ENCODE measurements at places on chromosomes 11 and 22.

DNA sequence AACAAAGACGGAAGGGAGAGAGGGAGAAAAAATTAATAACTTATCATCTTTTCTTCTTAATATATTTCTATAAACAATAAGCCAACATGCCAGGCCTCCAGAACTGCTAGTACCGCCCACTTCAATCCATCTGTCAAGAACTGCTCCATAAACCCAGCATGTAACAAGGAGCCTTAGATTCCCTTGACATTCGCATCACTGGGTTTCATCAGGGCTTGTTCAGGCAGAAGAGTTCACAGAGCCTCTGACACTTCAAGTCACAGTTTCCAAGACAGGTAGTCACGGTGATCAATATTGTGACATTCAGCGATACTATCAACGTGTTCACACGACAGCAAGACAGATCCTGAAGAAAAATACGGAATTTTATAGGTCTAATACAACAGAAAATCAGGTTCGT is 61.7 kb downstream of the LARGE2 start:
- DNase-seq, result peak; percentile 39

- DNase-seq, result no peak
These were observed 3.5 kb downstream of the CNTF start for GRCh38 chr11:58625826-58626460.

GRCh38 chr22:32723643-32724042 is 77.9 kb upstream of the TIMP3 start:
- no peak for DNase-seq

GRCh38 chr22:42905702-42906183 is 48.7 kb upstream of the ARFGAP3 start:
- DNase-seq, result no peak

DNA sequence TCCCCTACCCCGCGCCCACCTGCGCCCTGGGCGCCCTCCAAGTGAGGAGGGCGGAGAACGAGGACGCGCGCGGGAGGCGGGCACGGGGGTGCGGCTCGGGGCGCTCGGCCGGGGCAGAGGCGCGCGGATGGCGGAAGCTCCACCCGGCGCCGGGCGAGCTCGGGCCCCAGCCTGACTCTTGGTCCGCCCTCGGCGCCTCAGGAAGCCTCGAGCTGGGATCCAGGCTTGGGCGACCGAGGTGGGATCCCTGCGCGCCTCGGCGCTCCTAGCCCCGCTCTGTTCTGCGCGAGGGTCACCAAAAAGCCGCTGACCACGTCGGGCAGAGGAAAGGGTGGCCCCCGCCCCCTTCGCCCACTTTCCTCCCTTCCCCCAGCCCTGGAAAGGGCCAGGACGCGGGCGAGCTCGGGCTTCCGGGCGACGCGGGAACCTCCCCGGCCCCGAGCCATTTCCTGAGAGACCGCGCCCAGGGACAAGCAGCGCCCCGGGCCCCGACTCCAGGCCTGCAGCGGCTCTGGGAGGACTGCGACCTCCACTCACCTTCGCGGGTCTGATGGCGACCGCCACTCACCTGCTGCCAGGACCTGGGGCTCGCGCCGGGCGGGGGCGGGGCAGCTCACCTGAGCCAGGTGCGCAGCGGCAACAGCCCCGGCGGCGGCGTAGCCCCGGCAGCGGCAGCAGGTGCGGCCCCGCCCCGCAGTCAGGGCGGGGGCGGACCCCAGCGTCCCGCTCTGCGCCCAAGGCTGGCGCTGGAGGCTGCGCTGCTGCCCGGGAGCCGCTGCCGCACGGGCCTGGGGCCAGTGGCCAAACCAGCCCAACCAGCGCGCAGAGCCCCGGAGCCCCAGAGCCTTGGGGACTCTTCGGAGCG is 2.2 kb upstream of the SIGIRR start:
- no peak for DNase-seq

GRCh38 chr22:40348025-40348658 is 1.8 kb downstream of the ADSL start:
- peak; percentile 33 for DNase-seq

GRCh38 chr11:65645710-65646109 is 7.8 kb downstream of the SIPA1 start:
- DNase-seq, result no peak

DNA sequence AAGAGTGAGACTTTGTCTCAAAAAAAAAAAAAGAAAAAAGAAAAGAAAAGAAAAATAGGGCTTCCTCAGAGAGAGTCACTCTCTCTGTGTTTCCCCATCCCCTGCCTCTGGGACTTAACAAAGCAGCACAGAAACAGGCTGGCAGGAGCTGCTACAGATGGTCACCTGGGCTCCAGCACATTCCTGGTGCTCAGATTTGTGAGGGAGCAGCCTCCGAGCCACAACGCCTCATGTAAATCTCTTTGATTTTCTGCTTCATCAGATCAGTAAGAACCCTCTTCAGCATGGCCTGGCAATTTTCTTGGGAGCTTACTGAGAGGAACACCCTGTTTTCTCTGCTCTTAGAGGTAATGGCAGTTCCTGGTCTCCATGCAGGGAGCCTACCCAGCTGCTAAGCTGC is 15.2 kb upstream of the LDHA start:
- no peak for DNase-seq

DNA sequence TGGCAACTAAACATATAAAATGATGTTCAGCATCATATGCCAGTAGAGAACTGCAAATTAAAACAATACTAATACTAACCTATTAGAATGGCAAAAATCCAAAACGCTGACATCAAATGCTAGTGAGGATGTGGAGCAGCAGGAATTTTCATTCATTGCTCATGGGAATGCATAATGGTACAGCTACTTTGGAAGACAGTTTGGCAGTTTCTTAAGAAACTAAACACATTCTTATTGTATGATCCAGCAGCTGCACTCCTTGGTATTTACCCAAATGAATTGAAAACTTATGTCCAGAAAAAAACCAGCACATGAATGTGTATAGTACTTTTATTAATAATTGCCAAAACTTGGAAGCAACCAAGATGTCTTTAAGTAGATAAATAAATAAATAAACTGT is 258.0 kb downstream of the TENM4 start:
- DNase-seq, result no peak

GRCh38 chr11:119640541-119640940 is 88.5 kb downstream of the NECTIN1 start:
- no peak for DNase-seq

DNA sequence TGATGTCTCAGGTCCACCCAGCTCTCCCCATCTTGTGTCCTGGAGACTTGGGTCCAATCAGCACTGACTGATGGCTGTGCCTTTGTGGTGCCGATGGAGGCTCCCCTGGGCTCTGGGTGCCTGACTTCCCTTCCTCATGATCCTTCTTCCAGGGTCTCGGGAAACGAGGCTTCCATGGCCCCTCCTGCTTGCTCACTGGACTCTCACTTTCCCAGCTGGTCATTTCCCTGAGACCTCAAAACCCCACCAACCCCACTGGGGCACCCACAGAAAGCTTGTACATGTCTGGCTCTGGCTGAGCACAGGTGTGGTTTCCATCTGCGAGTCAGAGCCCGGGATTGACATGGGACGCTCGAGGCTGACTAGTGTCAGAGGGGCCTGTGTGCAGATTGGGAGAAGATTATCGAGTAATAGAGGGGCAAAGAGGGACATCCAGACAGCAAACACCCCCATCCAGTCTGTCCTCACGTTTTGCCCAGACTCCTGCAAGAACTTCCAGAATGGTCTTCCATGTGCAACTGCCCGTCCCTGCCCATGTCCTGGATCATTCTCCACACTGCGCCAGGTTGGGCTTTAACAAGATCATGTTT is 15.1 kb downstream of the APOL1 start:
- no peak for DNase-seq

- DNase-seq, result no peak
These were observed 144.3 kb upstream of the ANO3 start for GRCh38 chr11:26187639-26188038.

- DNase-seq, result no peak
These were observed 10.8 kb downstream of the ST3GAL4 start for GRCh38 chr11:126366064-126366822.
